ENCODE measurements at places on chromosomes 12 and 14.

GRCh38 chr12:107547389-107547788 lies 138.2 kb upstream of the PWP1 start:
- DNase-seq: no peak

DNA sequence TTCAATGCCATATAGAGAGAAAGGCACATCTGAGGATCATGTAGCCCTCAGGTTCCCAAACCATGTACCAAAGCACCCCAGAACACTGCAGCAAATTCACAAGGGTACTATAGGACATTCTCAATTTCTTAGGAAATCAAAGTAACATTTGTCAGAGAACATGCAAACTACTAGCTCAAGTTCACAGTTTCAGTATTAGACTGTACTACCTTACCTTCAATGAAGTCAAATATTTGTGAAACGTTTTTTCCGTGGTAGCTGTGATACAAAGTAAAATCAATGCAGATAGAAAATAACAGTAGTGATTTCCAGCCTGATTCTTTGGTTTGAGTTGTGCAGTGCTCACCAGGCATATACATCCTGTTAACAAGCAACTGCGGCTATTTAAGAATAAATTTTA lies 197.1 kb downstream of the MED13L start:
- no peak for DNase-seq

DNA sequence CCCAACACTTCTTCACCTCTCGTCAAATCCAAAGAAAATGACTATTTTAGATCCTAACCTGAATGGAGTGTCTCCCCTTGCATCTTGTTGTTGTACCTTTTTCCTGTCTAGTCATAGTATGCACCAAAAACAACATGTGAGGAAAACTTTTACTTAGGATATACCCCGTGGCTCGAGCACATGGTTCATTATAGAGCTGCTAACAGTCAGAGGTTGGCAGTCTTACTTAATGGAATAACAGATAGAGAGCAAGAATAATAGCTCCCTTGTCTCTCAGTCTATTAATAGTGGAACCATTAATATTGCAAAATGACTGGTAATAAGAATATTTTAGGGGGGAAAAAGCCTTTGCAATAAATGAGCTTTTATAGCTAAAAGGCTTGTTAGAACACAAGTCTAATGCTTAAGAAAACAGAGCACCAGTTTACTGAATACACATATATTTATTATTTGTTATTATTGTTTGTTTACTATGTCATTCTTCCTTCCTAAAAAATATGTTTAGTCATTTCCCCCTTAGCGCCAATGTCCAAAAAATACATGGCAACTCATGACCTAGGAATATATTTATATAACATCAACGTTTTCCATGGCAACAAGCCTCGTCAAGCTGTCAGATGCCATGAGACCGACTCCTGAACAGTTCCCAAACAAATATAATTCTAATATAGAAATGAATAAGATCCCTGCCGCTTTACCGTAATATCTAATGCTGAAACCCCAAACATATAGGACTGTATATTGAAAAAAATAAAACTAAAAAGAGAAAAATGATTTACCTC lies 592.4 kb downstream of the SOX5 start:
- DNase-seq: no peak

- no peak for DNase-seq
Measured at GRCh38 chr12:130120012-130120805, 42.1 kb upstream of the FZD10 start.

DNA sequence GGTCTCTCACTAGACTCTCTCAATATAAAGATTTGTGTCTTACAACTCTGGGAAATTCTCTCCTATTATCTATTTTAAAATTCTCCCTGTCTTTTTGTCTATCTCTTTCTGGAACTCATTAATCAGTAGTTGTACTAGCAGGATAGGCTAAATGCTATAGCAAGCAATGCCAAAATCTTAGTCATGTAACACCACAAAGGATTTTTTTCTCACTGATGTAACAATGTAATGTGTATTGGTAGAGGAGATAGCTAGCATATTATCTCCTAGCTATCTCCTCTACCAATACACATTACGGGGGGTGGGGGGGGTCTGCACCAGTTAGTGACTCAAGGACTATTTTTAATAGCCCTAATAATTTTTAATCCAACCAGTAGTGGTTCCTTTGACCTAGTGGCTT lies 225.4 kb downstream of the KLHL28 start:
- no peak for DNase-seq

DNA sequence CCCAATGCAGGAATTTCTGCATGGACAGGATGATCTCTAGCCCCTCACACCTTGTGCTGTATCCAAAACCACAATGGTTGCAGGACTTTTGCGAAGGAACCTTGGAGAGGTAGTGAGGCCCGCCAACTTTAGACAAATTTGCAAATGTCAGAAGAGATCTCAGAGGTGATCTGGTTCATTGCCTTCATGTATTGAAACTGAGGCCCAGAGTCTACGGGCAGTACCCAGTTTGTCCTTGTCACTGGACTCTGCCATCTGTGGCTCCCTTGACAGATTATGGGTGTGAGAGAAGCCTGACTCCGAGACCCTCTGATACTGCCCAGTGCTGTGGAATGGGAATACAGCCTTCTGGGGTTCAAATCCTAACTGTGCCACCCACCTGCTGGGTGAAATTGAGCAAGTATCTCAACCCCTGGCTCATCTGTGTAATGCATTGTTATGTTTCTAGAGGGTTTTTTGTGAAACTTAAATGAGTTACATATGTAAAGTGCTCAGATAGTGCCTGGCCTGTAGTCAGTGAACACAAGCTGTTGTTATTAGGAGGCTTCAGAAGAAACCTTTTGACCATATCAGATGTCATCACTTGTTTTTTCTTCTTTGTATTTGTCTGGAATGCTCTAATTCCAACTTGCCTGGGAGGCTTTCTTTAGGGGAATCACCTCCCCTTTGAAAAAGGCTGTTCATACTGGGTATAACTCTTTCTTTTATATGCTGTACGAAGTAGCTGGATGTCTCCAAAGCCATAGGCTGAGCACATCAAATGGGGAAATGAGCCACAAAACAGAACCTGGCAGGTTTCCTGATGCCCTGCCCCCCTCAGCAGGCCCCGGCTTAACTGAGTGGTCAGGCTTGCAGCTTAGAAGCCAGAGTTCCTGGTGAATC lies 71.4 kb upstream of the SRSF5 start:
- no peak for DNase-seq

- DNase-seq: no peak
Measured at GRCh38 chr12:20696181-20696905, 1.2 kb downstream of the SLCO1C1 start.

DNA sequence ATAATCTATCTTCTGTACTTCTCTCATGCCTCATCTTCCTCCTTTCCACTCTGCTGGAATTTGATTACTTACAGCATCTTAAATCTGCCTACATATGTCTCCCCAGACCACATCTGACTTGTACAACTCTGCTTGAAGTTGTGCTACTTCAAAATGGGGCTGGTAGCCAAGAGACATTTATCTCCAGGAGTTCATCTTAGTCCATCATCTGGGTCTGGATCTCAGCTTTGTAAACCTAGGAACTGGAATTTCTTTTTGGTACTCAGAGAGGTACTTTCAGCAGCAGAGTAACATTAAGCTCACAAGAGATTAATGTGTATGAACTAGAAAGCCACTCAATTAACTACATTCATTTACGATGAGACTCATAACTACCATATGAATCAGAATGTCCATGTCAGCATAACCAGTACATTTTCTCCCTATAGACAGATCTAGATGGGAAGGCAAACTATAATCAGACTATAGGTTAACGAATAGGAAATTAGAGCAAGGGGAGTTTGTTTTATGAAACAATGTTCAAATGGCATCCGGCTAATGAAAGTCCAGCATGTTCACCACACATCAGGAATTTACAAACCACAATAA lies 178.8 kb downstream of the CEP128 start:
- DNase-seq: no peak
